SJSA1 (cell line): ENCODE measurements at places on chromosomes 12 and 14. TPM values are rescaled to one million over a fixed set of nuclear protein-coding genes. Genes with fewer than 3 reads are reported as not detected.
A peak's percentile ranks its signal among the peaks of the same experiment; 100 is the strongest.

- no peak for DNase-seq
- H3K4me3 ChIP-seq, result peak overlapping the region; percentile 49
- H3K4me1 ChIP-seq, result peaks cover 24% of the 10 kb centered on the region
Measured at GRCh38 chr12:104457746-104458693, 1.3 kb downstream of the CHST11 start.

GRCh38 chr14:99758872-99759545 lies 34.2 kb upstream of the EML1 start:
- no peaks in the 10 kb centered on the region for H3K27me3 ChIP-seq
- no peak for DNase-seq
- H3K36me3 ChIP-seq, result peaks cover 13% of the 10 kb centered on the region; the same call in 1 of the 2 replicates
- H3K27ac ChIP-seq, result peak overlapping the region; percentile 97
- H3K4me3 ChIP-seq, result no peak overlapping the region

GRCh38 chr12:98020376-98020775 lies 495.0 kb upstream of the TMPO start:
- H3K27ac ChIP-seq, result no peak overlapping the region
- no peaks in the 10 kb centered on the region for H3K36me3 ChIP-seq

- H3K27ac ChIP-seq, result no peak overlapping the region
- H3K36me3 ChIP-seq, result no peaks in the 10 kb centered on the region
- peaks cover 5% of the 10 kb centered on the region; the same call in 1 of the 2 replicates for H3K27me3 ChIP-seq
- H3K4me3 ChIP-seq, result no peak overlapping the region
- DNase-seq, result no peak
Measured at GRCh38 chr12:10122689-10123088, 7.3 kb downstream of the CLEC7A start.

GRCh38 chr14:102786768-102787167 lies 9.5 kb downstream of the TRAF3 start:
- H3K4me3 ChIP-seq, result no peak overlapping the region
- H3K27ac ChIP-seq, result no peak overlapping the region
- no peak for DNase-seq
- H3K27me3 ChIP-seq, result no peaks in the 10 kb centered on the region

DNA sequence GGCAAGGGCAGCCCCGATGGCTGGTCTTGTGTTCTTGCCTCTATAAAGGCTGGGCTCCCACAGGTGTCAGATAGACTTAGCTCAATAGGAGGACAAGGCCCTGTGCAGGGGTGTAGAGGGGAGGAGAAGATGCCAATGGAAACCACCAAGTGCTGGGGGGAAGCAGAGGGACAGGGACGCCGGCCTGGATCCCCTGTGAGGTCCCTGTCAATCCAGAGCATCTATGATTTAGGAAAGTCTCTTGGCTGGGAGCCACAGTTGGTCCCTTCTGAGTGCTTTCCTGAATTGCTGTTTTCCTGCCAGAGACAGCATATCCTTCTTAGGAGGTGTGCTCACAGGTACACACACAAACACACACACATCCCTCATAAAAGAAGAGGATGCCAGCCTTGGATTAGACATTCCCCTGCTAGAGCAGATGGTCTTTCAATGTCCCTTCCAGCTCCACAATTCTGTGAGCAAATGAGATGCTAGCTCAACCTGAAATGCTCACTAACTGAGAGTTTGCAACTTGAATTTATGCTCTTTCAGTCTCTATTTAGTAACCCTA lies 62.7 kb downstream of the TTC7B start:
- H3K36me3 ChIP-seq, result no peaks in the 10 kb centered on the region
- H3K4me1 ChIP-seq, result peaks cover 1% of the 10 kb centered on the region
- H3K27ac ChIP-seq, result no peak overlapping the region
- no peak for DNase-seq
- H3K4me3 ChIP-seq, result no peak overlapping the region

- no peak overlapping the region for H3K4me3 ChIP-seq
- H3K27ac ChIP-seq, result no peak overlapping the region
- DNase-seq, result no peak
- H3K27me3 ChIP-seq, result no peaks in the 10 kb centered on the region
Measured at GRCh38 chr12:93729934-93730333, 52.8 kb downstream of the CRADD start.

- peaks cover 64% of the 10 kb centered on the region for H3K4me1 ChIP-seq
- H3K4me3 ChIP-seq, result no peak overlapping the region
- no peak overlapping the region for H3K27ac ChIP-seq
- H3K27me3 ChIP-seq, result no peaks in the 10 kb centered on the region
- DNase-seq, result no peak
Measured at GRCh38 chr14:72646861-72647528, 246.9 kb downstream of the DPF3 start.

DNA sequence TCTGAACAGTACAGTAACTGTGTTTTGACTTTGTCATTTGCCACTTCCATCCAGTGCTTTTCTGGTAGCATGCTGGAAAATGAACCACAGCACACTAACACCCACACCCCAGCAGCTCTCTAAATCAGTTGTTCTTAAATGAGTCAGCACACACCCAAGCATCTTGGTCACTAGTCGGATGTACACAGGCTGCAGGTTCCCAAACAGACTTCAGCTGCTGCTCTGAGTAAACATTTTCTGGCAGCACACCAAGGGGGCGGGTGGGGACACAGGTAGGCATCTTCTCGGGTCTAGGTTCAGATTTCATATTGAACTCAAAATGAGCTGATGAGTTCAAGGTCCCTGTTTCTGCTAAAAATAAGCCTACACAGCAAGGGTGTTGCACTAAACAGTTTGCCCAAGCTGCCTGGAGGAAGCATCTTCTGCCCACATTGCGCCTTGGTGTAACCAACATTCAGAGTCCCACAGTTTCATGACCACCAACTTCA lies 39.8 kb downstream of the IFNG start:
- no peaks in the 10 kb centered on the region; the same call in 1 of the 2 replicates for H3K27me3 ChIP-seq
- H3K36me3 ChIP-seq, result no peaks in the 10 kb centered on the region
- DNase-seq, result no peak
- no peak overlapping the region for H3K27ac ChIP-seq

- H3K4me3 ChIP-seq, result no peak overlapping the region
- no peak overlapping the region for H3K27ac ChIP-seq
- DNase-seq, result no peak
- no peaks in the 10 kb centered on the region for H3K4me1 ChIP-seq
- peaks cover 19% of the 10 kb centered on the region for H3K36me3 ChIP-seq
Measured at GRCh38 chr12:76804435-76804976, 40.6 kb downstream of the ZDHHC17 start.

- H3K27ac ChIP-seq, result no peak overlapping the region
- H3K4me1 ChIP-seq, result peaks cover 7% of the 10 kb centered on the region
- no peaks in the 10 kb centered on the region for H3K36me3 ChIP-seq
Measured at GRCh38 chr14:85482552-85482951, 47.4 kb upstream of the FLRT2 start.

DNA sequence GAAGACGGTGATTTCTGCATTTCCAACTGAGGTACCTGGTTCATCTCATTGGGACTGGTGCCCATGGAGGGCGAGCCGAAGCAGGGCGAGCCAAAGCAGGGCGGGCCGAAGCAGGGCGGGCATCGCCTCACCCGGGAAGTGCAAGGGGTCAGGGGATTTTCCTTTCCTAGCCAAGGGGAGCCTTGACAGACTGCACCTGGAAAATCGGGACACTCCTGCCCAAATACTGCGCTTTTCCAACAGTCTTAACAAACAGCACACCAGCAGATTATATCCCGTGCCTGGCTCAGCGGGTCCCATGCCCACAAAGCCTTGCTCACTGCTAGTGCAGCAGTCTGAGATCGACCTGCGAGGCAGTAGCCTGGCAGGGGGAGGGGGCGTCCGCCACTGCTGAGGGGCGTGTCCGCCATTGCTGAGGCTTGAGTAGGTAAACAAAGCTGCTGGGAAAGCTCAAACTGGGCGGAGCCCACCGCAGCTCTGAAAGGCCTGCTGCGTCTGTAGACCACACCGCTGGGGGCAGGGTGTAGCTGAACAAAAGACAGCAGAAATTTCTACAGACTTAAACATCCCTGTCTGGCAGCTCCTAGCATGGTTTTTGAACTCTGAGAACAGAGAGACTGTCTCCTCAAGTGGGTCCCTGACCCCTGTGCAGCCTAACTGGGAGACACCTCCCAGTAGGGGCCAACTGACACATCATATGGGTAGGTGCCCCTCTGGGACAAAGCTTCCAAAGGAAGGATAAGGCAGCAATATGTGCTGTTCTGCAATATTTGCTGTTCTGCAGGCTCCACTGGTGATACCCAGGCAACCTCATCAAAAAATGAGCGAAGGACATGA lies 77.2 kb downstream of the BAZ1A start:
- H3K4me3 ChIP-seq, result no peak overlapping the region
- H3K36me3 ChIP-seq, result peaks cover 60% of the 10 kb centered on the region
- H3K27me3 ChIP-seq, result no peaks in the 10 kb centered on the region
- DNase-seq, result no peak

DNA sequence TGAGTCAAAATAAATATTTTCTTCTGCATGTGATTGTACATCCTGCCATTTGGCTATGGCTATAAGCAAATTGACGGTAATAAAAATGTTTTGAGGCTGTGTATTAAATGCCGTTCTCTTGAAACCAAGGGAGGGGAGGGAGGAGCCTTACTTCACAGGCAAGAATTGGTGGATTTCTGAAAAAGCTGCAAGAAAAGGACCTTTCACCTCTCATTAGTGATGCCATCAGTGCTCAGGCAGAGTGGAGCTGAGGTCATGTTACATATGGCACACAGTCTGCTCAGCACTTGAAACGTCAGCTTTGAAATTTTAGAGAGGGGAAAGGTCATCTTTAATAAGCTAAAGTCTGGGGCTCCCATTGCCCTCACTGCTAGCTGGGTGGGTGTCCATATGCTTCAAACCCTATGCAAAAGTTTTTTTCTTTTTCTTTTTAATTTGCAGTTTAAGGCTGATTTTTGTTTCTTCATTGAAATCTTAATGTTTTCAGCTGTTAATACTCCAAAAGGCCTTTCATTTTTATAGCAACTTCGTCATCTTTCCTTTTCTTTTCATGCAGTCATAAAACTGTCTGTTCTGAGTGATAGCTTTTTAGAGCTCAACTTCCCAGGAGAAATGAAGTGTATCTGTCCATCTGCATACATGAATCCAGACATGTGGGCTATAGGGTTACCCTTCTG lies 9.8 kb upstream of the SIX1 start:
- DNase-seq, result no peak
- H3K4me3 ChIP-seq, result no peak overlapping the region
- H3K4me1 ChIP-seq, result peaks cover 20% of the 10 kb centered on the region
- no peaks in the 10 kb centered on the region for H3K36me3 ChIP-seq

GRCh38 chr12:12899530-12900380 lies 8.4 kb downstream of the GPRC5A start:
- H3K36me3 ChIP-seq, result no peaks in the 10 kb centered on the region
- DNase-seq, result peak; percentile 75
- H3K4me3 ChIP-seq, result no peak overlapping the region
- peaks cover 50% of the 10 kb centered on the region for H3K4me1 ChIP-seq
- H3K27me3 ChIP-seq, result no peaks in the 10 kb centered on the region

The CCDC175 gene
- not detected in 2 replicates for total RNA-seq

The CGRRF1 gene
- 6.5 and 17.3 TPM in 2 replicates for total RNA-seq

The EFCAB11 gene
- 5.7 and 12.3 TPM in 2 replicates for total RNA-seq

The CLEC4A gene
- total RNA-seq, result 0.16 TPM in 1 of 2 replicates, not detected in the other

The SLC25A21 gene
- total RNA-seq, result 1.2 and 2.6 TPM in 2 replicates

The OR4E1 gene
- total RNA-seq, result not detected in 2 replicates

The MAPKAPK5 gene
- 60.8 and 66.4 TPM in 2 replicates for total RNA-seq

The SERPINA4 gene
- not detected in 2 replicates for total RNA-seq
